Activated CD4-positive, alpha-beta T cell treated with anti-CD3 and anti-CD28 coated beads, Interleukin-2, amount 10 ng/mL, durations not matched to agents 7 days and 5 days (primary cell): ENCODE measurements at places on chromosomes 7 and 10.

- DNase-seq, result no peak
- no peaks in the 10 kb centered on the region for H3K36me3 ChIP-seq
- no peaks in the 10 kb centered on the region for H3K4me1 ChIP-seq
- H3K27me3 ChIP-seq, result no peaks in the 10 kb centered on the region
Measured at GRCh38 chr7:67438198-67438882, 441.7 kb downstream of the TYW1 start.

DNA sequence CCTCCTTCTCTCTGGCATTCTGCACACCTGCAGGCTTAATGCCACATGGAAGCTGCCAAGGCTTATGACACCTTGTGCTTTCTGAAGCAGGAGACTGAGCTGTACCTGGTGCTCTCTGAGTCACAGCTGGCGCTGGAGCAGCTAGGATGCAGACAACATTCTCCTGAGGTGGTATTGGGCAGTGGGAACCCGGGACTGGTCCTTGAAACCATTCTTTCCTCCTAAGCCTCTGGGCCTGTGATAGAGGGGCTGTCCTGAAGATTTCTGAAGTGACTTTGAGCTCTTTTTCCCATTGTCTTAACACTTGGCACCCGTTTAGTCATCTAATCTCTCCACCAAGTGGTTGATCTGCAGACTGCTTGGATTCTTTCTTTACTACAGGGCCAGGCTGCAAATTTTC lies 508.4 kb downstream of the TFEC start:
- no peak overlapping the region for H3K27ac ChIP-seq
- H3K4me3 ChIP-seq, result no peak overlapping the region
- H3K27me3 ChIP-seq, result no peaks in the 10 kb centered on the region
- no peaks in the 10 kb centered on the region for H3K4me1 ChIP-seq
- H3K36me3 ChIP-seq, result no peaks in the 10 kb centered on the region

DNA sequence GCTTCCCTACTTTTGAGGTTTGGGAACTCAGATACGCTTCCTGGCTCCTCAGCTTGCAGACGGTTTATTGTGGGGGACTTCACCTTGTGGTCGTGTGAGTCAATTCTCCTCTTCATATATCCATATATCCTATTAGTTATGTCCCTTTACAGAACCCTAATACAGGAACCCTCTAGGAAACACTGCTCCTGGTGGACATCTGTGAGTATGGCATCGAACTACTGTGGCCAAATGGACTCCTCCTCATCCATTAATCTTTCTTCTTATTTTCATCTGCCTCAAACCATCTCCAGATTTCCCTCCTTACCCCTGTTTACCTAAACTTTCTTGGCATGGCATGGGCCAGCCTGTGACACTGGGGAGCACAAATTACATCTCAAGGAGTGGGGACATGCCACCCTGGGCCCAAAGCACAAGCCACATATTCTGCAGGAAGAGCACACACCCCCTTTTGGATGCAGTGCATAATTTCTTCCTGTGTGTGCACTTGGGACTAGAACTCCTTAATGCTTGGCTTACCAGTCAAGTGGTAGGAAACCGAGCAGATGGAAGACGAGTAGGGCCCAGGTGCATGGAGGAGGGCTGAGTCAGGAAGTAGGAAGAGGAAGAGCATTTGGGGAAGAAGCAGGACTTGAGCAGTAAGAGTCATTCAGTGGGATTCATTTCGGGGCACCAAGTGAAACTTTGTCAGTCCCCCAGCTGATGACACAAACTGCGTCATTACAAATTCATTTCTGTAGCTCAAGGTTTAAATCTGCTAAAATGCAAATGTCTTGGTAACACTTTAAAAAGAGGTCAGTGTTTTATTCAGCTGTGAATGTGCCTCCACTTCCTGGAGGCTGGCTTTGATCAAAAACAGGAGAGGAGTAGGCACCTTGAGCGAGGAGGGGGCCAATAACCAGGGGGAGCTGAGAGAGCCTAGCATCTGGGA lies 80.8 kb upstream of the PLXNA4 start:
- no peaks in the 10 kb centered on the region for H3K27me3 ChIP-seq
- H3K4me3 ChIP-seq, result no peak overlapping the region
- no peak overlapping the region for H3K27ac ChIP-seq
- H3K4me1 ChIP-seq, result peaks cover 29% of the 10 kb centered on the region
- H3K36me3 ChIP-seq, result peaks cover 5% of the 10 kb centered on the region

- H3K27ac ChIP-seq, result no peak overlapping the region
- no peak for DNase-seq
- no peaks in the 10 kb centered on the region for H3K27me3 ChIP-seq
- no peak overlapping the region for H3K4me3 ChIP-seq
- peaks cover 18% of the 10 kb centered on the region for H3K36me3 ChIP-seq
Measured at GRCh38 chr10:17092986-17093803, 36.4 kb downstream of the CUBN start.

DNA sequence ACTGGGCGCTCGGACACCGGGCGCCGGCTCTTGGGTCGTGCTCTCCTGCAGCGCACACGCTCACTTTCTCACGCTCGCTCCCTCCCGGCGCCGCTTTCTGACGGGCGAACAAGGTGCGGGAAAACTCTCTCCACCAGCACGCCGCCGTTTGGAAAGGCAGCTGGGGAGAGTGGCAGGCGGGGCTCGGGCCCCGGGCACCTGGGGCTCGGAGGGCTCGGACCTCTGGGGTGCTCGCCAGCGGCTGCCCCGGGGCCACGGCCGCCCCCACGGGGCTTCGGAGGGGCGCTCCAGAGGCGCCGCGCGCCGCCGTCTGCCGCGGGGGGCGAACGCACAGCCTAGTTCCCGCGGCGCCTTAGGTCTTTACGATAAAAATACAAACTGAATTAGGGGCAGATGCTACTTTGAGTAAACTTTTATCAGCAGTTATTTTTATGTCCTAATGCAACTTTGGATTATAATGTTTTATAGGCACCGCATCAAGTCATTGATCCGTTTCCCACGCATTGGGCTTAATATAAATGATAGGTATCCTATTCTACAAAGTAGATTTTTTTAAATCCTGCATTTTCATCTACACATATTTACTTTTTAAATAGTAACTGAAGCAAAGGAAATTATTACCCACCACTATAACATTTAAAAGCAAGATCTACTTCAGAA lies 535 bp upstream of the EPC1 start:
- peak overlapping the region; percentile 77 for H3K4me3 ChIP-seq
- H3K27ac ChIP-seq, result peak overlapping the region; percentile 88
- no peaks in the 10 kb centered on the region for H3K27me3 ChIP-seq

GRCh38 chr7:1713502-1714484 lies 43.7 kb downstream of the ELFN1 start:
- no peaks in the 10 kb centered on the region for H3K36me3 ChIP-seq
- no peak for DNase-seq
- no peak overlapping the region for H3K27ac ChIP-seq
- H3K4me3 ChIP-seq, result no peak overlapping the region
- peaks cover 4% of the 10 kb centered on the region for H3K4me1 ChIP-seq
- no peaks in the 10 kb centered on the region for H3K27me3 ChIP-seq

DNA sequence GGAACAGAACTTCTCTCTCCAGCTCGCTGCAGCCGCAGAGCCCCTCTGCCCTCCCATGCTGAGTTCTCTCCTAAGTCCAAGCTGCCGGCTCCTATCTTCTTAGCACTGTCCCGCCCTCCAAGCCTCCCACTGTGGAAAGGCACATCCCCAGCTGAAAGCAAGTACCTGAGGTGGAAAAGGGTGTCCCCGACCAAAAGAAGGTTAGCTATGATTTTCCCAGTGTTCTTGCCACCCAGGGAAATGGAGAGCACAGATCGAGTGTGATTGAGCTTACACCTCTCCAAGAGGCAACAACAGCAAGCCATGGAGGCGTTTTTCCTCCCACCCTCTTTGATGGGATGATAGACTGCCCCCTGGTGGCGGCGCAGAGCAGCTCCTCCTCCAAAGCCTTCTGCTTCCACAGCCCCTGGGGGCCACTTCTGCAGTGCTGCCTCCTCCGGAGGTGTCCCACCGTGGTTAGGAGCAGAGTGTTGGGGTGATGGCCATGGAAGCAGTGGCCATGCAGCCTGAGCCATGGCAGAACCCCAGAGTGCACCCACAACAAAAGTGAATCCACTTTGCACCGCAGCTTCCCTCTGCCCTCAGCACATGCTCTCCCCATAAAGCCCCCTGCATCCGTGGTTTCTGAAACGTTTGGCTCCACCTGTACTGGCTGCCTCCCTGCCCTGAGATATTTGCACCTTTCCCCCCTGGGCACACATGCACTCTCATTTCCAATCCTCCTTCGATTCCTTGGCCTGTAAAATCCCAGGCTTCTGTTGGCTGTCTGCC lies 143.1 kb upstream of the STK17A start:
- no peaks in the 10 kb centered on the region for H3K4me1 ChIP-seq
- H3K4me3 ChIP-seq, result no peak overlapping the region
- peak; percentile 59 for DNase-seq
- no peak overlapping the region for H3K27ac ChIP-seq
- H3K36me3 ChIP-seq, result no peaks in the 10 kb centered on the region

DNA sequence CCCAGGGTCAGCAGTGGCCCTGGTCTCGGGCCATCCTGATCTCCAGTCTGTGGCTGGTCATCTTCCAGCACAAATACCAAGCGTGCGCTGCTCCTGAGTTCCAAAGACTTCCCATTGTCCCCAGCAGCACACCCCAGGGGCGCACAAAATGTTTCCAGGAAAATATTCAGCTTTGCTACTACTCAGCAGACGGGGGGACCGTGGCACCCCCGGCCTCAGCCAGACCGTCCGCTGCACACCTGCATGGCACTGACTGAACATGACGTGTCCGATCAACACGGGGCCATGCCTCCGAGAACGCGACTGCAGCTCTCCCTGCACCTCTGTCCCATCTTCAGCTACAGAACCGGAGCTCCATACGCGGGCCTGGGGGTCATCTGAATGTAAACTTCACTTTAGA lies 9.6 kb upstream of the INSIG1 start:
- peaks cover 68% of the 10 kb centered on the region for H3K4me1 ChIP-seq
- H3K27ac ChIP-seq, result peak overlapping the region; percentile 50
- peaks cover 3% of the 10 kb centered on the region for H3K27me3 ChIP-seq
- no peak overlapping the region for H3K4me3 ChIP-seq
- H3K36me3 ChIP-seq, result peaks cover 9% of the 10 kb centered on the region
- no peak for DNase-seq

- H3K27me3 ChIP-seq, result peaks cover 1% of the 10 kb centered on the region
- no peaks in the 10 kb centered on the region for H3K4me1 ChIP-seq
- no peak for DNase-seq
- no peak overlapping the region for H3K27ac ChIP-seq
Measured at GRCh38 chr7:112503361-112503972, 22.7 kb downstream of the LSMEM1 start.

DNA sequence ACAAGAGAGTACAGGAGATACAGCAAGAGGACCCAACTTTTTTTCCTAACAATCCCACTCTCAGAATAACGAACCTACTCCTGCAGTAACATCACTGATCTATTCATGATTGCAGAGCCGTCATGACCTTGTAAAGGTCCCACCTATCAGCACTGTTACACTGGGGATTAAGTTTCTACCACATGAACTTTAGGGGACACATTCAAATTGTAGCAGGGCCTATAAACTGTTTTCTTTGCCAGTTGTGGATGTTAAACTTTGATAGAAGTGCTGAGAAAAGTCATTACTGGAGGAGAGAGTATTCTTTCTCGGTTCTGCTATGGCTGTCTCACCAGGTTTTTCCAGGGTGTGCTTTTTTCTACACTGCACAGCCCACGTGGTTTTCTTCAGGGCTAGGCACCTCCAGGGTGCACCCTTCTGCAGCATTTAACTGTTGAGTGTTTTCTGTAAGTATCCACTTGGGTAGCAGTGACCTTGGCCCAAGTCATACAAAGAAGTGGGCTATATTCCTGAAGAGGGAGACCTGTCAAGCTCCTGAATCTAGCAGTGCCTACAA lies 131.6 kb upstream of the AHR start:
- peaks cover 19% of the 10 kb centered on the region for H3K36me3 ChIP-seq
- H3K4me3 ChIP-seq, result no peak overlapping the region
- H3K4me1 ChIP-seq, result peaks cover 36% of the 10 kb centered on the region
- H3K27me3 ChIP-seq, result no peaks in the 10 kb centered on the region

DNA sequence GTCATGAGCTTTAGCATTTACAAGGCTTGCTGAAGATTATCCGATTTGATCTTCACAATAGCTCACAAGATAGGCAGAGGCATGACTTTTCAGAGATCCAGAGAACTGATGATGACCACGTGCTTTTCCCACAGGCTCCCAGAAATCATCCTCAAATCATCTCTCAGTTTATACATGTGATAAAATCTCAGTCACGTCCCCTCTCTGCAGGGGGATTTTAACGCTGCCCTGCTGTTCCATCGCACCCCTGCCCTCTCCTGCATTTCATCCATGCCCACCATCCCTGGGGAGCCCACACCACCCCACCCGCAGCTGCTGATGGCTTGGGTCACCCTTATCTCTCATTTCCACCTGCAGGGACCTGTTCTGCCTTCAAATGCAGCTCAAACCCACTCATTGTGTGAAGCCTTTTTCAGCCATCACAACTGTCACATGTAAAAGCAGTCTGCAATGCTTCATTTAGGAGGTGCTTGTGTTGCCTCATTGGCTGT lies 141.8 kb downstream of the DIP2C start:
- no peaks in the 10 kb centered on the region for H3K4me1 ChIP-seq
- H3K4me3 ChIP-seq, result no peak overlapping the region
- no peak for DNase-seq
- peaks cover 9% of the 10 kb centered on the region for H3K27me3 ChIP-seq
- no peaks in the 10 kb centered on the region for H3K36me3 ChIP-seq

- H3K27ac ChIP-seq, result no peak overlapping the region
- H3K4me3 ChIP-seq, result no peak overlapping the region
- no peak for DNase-seq
- no peaks in the 10 kb centered on the region for H3K36me3 ChIP-seq
- no peaks in the 10 kb centered on the region for H3K4me1 ChIP-seq
Measured at GRCh38 chr7:91064938-91065337, 199.3 kb upstream of the FZD1 start.

DNA sequence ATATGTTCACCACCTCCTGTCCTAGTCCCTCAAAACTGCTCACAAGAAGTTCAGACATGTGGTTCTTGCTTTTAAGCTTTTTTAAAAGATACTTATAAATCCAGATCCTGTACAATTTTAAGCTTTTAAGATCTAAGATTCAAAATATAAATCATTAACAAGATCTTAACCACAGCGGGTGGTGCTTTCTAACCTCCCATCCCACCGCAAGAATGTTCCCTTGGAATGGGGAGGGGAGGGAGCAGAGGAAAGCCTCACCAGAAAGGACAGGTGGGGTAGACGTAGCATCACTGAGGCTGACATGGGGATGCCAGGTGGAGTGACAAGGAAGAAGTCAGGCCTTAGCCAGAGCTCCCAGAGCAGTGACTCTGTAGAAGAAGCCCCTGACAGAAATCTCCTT lies 133.5 kb downstream of the C1GALT1 start:
- H3K36me3 ChIP-seq, result no peaks in the 10 kb centered on the region
- H3K4me3 ChIP-seq, result no peak overlapping the region
- no peak overlapping the region for H3K27ac ChIP-seq
- DNase-seq, result no peak
- no peaks in the 10 kb centered on the region for H3K4me1 ChIP-seq
